Common myeloid progenitor, CD34-positive (primary cell): ENCODE measurements at places on chromosomes 3 and 15.

- DNase-seq, result no peak
These were observed 9.8 kb upstream of the PLAAT1 start for GRCh38 chr3:193231201-193231600.

DNA sequence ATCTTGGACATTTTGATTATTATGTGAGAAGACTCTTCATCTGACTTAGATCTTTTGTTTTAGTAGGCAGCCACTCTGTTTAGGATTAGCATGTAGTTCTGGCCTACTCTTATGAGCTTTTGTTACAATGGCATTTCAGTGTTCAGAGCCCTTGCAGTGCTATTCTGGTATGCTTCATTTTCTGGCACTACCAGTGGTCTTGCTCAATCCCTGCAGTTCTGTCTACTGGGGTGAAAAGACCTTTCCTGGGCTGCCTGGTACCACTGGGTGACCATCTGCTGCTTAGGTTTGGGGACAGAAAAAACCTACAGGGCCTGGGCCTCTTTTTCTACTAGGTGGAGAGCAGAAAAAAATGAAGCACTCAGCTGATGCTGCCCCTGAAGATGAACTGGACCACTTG is 42.5 kb downstream of the IL16 start:
- DNase-seq, result no peak

- peak; percentile 11 for DNase-seq
These were observed at the start of gene GLDN for GRCh38 chr15:51341366-51342226. Gene GLDN (plus strand): TSS chr15:51341655. CDS start chr15:51341685, 30 bp downstream.

DNA sequence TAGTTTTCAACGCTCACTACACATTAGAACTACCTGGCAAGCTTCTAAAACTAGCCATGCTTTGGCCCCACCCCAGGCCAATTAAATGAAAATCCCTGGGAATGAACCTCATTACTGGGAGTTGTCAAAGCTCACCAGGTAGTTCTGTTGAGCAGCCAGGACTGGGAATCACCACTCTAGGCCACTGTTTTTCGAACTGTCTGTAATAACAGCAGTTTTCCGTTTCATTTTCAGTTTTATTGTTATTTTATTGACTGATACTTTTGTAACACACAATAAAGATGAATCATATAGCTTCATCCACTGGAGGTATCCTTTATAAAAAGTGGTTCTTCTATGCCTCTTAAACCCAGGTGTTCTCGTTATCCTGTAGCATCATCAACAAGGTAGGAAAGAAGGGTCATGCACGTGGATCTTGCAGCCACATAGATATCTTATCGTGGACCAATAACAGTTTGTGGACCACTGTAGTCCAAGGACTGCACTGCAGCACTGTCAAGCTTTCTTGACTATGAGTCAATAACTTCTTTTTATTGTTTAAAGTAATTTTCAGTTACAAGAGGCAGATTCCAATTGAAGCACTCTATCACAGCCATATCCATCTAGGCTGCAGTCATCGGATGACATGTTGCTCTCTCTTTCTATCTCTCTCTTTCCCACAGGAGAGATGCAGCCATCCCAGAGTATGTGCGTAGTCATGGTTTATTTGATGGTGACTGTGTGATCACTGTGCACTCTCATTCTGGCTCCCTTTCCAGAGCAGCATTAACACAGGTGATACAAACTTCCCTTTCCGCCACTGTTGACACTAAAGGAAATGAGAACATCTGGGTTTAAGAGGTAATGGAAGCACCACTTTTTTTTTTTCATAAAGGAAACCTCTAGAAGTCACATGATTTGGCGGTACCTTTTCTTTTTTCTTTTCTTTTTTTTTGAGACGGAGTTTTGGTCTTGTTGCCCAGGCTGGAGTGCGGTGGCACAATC is 39.0 kb upstream of the BLM start:
- DNase-seq, result no peak

GRCh38 chr3:144039661-144040060 is 68.0 kb downstream of the DIPK2A start:
- DNase-seq, result no peak

DNA sequence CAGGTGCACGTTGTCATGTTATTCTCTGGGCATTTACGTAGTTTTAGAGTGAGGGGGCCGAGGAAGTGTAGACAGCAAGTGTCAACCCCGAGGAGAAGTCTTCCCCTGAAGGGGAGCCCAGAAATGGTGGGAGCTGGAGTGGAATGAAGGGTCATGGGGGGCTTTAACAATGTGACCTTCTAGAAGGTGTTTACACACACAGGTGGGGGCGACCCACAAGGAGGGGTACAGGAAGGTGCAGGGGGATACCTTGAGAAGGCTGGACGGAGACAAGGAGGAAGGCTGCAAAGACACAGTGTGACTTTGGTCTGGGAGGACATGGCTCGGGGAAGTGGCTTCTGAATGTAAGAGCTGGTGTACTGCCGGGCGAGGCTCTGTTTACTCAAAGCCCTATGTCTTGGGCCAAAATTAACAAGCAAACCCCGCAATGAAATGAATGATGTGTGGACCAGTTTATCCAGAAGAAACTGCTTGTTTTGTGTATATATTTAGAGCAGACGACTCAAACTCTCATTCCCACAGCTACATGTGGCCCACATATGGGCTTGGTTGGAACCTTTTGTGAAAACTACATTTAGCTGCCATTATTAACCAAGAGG is 18.7 kb downstream of the TRPM1 start:
- DNase-seq, result no peak

DNA sequence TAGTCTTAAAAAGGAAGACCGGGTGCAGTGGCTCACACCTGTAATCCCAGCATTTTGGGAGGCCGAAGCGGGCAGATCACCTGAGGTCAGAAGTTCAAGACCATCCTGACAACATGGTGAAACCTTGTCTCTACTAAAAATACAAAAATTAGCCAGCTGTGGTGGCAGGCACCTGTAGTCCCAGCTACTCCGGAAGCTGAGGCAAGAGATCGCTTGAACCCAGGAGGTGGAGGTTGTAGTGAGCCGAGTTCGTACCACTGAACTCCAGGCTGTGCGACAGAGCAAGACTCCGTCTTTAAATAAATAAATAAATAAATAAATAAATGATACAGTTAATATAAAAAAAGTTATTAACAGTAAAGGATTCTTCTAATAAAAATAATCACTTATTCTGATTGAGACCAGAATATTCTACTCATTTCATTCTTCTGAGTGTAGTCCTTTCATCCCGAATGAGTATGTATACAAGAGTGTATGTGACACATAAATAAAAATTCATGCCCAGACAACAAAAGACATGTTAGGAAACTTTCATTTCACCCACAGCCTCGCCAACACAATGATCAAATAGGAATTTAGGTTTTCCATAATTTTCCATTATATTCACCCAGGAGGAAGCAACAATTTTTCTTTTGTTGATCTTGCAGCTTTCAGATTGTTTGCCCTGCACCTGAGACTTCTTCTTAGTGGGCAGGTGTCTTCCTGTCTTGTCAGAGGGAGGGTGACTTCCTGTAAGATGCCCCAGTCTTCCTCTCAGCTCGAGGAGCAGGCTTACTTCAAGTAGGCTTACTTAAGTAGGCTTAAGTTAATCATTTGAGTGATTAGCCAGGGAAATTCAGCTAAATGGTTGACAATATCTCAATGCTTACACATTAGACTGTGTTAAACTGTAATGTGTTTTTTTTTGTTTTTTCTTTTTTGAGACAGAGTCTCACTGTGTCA is 7.8 kb upstream of the NUP210 start:
- DNase-seq, result no peak

- DNase-seq, result no peak
These were observed 1.2 kb downstream of the CLSTN2 start for GRCh38 chr3:139935866-139936817.

- peak; percentile 62 for DNase-seq
These were observed 8.2 kb downstream of the ALG3 start for GRCh38 chr3:184240384-184241140.

- DNase-seq, result no peak
These were observed 174.3 kb upstream of the BCL6 start for GRCh38 chr3:187919544-187919943.

- no peak for DNase-seq
These were observed 3.4 kb downstream of the DENND6A start for GRCh38 chr3:57689367-57690053.

GRCh38 chr15:88003541-88004327 is 252.8 kb downstream of the NTRK3 start:
- DNase-seq, result no peak

- DNase-seq, result no peak
These were observed 27.4 kb upstream of the SNTN start for GRCh38 chr3:63624941-63625560.

DNA sequence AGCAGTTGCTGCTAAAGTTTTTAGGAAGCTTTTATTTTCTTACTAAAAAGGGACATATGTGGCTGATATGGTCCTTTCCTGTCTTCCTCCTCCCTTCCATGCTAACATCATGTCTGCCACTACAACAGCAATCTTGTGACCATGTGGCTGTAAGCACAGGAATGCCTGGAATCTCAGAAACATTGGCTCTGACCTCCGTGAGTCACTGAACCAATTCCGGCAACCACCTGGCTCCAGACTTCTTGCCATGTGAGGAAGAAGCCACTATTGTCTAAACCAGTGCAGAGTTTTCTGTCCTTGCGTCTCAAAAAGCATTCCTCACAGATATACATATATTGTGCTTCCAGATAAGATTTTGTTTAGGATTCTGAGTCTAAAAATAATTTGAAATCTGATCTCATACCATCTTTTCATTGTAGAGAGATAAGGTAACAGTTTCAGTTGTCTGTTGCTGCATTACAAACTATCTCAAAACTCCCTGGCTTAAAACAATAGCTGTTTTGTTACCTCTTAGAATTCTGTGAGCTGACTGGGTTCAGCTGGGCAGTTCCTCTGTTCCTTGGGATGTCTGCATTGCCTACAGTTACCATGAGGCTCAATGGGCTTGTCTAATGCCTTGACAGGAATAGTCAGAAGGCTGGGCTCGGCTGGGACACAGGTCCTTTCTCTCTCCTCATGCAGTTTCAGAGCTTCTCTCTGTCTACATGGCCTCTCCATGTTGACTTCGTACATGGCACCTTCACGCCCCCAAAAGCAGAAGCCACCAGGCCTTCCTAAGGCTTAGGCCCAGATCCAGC is 77.3 kb upstream of the MAGI1 start:
- no peak for DNase-seq

DNA sequence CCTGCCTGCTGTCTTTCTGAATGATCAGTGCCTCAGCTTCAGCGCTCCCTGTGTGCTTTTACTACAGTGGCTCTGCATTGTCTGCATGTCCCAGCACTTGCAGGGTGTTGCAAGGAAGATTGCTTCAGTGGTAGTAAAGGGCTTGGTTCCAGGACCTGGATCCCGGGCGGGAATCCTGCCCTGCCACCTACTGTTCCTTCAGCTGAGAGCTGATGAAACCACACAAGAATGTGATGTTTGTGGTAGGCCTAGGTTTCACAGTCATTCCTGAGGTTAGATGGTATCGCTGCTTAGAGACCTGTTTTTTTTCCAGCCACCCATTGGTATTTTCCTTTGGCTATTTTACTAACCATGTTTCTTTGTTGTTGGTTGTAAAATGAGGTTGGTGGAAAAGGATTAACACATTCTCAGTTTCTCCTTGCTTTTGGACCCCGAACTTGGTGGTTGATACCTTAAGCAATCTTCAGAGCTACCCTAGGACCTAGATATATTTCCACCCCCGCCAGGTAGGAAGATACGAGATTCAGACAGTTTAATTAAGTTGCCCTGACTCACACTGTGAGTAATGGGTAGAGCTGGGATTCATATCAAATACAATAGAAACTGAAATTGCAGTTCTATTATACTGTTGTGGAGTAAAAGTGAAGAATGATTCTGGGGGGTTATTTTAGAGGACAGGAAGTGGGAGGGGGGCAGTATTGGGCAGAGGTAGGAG is 11.4 kb downstream of the GPR87 start:
- no peak for DNase-seq

DNA sequence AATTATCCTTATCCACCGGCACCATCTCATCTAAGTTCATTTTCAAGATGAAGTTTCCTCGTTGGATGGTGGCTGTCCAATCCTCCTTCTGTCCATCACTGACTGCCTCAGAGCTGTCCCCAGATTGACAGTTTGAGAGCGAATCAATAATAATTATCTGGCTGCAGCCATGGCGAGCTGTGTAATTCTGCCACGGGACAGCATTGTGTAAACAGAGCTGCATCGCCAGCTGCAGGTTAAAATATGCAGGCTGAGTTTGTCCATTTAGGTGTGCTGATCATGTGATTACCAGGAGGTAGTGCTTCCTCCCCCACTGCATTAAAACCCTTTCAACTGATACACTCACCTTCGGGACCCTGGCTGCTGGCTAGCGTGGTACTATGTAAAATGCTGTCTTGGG is 461.9 kb upstream of the ONECUT1 start:
- DNase-seq, result no peak

DNA sequence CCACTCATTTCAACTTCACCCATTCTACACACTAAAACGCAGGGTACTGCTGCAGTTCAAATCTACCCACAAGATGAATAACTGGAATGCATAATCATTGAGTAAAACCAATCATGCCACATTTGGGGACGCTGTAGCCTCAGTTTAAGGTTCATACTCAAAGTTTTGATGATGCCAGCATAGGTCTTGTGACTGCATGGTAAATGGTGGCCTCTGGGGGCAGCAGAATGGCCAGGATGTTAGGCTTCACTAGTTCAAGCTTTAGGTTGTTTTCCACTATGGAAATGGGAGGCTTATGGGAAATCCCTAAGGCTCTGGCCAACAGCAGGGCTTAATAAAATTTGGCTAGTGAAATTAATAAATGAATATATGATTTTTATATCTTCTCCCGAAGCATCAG is 104.3 kb upstream of the TSC22D2 start:
- no peak for DNase-seq
